ENCODE measurements at places on chromosomes 6 and 20.

- DNase-seq: no peak
These were observed 35.7 kb downstream of the CITED2 start for GRCh38 chr6:139338795-139339194.

GRCh38 chr20:2227861-2228260, 67.9 kb upstream of the TGM3 start:
- no peak for DNase-seq

GRCh38 chr6:109872968-109873545, 105.1 kb upstream of the GPR6 start:
- DNase-seq: no peak

- no peak for DNase-seq
These were observed 33.7 kb downstream of the SRSF3 start for GRCh38 chr6:36627801-36628246.

DNA sequence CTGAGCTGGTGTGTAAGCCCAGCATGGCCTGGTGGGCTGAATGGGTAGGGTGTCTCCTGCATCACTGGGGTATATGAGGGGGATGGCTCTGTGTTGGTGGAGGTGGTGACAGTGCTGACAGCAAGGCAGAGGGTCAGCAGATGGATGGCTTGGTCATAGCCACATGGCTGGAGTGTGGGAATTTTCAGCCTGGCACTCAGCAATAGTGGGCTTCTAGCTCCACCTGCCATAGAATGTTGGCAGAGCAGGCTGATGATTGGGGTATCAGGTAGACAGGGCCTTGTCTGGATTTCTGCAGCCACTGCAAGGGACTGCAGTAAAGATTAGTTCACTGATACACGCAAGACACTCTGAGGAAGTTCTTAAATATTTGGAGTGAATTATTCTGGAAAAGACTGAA, 137.5 kb upstream of the BACH2 start:
- no peak for DNase-seq

- DNase-seq: no peak
These were observed 106.2 kb downstream of the FARS2 start for GRCh38 chr6:5367510-5367909.

DNA sequence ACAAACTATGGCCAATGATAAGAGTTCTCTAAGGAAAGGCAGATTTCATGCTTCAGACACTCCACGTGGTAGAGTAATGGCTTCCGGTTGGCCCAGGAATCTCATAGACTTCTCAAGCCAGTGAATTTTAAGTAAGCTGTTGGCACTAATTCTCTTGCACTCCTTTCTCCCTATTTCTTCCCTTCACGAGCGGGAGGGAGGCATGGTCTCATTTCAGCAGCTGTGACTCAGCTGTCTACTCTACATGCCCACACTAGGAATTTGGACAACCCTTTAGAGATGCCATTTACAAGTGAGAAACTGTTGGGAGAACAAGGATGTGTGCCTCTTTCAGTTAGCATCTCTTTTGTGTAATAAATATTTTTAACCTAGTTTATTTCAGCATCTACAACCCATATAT, 107.7 kb downstream of the PTPRK start:
- no peak for DNase-seq

- DNase-seq: no peak
These were observed 2.8 kb downstream of the PDE10A start for GRCh38 chr6:165659945-165660856.

DNA sequence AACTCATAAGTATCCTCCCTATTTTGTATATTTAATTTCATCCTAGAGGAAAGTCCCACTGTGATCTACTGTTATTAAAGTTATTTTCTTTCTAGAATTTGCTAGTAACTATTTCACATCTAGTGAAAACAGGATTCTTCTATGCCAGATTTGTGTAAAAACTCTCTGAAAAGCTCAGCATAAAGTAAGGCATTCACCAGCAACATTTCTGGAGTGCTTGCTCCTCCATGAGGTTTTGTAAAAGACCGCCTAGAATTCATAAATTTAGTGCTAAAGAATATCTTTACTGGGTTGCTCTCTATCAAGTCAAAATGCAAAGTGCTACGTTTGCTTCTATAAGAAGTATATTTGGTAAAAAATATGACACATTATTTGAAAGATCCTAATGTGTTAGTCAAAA, 173.5 kb upstream of the IRAK1BP1 start:
- DNase-seq: no peak

GRCh38 chr6:83467620-83468036, 36.8 kb upstream of the ME1 start:
- no peak for DNase-seq

DNA sequence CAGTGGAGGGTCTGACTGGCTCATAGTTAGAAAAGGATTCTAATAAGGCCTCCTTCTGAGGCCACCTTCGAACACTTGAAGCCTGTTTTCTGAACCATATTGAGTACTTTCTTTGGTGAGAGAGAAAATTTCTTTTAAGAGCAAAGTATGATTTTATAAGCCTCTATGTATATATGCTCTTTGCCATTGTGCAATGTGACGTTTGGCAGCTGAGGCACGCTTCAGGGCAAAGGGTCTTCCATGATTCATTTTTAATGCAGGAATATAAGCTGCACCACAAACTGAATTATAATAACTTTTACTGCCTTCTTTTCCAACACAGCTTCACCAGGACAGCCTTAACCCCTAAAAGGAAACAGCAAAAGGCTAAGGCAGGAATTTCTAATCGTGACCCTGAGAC, 154.4 kb downstream of the TTLL2 start:
- no peak for DNase-seq

DNA sequence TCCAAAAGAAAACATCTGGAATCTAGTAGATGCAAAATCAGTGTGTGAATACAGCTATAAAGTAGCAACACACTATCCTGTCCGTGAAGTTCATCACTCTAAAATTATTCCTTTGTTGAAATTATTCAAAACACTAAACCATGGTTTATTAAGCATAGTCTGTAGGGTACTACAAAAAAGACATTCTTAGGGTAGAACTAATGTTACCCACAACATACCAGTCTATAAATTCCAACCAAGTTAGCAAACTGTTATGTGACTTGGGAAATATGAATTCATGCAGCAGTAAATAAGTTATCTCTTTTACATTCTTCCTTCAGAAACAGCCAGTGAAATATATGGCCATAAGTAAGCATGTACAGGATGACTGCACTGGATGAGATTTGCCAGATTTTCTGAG, 580.3 kb upstream of the ADGRB3 start:
- no peak for DNase-seq

- DNase-seq: no peak
These were observed 5.5 kb downstream of the PRRT1 start for GRCh38 chr6:32146287-32146686.

DNA sequence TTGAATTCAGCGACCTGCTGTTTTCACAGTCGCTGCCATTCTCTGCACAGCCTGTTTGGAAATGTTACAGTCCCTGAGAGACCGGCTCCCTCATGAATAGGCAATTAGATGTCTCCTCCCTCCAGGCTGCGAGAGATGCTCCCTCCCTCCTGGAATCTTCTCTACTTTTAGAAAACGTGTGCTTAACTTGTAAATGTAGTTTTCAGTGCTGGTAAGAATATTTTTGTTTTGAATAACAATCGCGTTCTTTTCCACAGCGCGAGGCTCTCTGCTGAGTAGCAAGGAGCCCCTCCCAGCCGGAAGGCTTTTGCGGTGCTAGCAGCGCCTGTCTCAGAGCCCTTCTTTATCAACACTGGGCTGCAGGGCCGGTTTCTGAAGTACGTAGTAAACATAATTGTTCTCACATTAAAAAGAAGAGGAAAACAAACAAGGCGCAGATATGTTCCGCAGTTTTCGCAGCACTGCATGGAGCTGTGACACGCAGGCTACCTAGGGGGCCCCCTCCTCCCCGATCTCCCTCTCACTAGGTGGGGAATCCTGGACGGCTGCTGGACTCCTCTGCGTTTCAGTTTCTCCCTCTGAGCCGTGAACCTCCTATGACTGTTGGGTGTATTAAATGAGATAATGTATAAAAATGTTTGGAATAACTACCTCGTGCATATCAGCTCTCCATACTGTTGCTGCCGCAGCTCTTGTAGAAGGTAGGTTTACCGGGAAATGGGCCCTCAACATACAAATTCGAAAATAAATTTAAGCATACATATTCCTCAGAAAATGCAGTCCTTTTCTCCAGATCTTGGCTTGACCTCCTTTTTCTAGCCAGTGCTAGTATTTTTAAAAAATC, 79.0 kb upstream of the SPACA1 start:
- no peak for DNase-seq

DNA sequence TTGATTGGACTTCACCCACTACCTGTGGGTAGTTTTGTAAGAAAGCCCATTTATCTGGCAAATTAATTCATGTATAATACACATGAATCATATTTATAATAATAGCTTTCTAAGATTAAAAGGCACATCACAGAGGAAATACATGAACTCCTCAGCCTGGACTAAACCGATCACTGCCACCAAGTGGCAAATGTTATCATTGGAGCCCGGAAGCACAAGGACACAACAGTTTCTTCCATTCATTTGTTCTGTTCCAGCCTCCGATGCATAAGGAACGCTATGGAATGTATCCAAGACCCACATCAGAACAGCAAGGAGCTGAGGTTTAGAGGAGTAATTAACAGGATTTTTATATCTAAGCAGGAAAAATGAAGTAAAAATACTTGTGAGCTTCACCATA, 13.9 kb upstream of the IPCEF1 start:
- no peak for DNase-seq

DNA sequence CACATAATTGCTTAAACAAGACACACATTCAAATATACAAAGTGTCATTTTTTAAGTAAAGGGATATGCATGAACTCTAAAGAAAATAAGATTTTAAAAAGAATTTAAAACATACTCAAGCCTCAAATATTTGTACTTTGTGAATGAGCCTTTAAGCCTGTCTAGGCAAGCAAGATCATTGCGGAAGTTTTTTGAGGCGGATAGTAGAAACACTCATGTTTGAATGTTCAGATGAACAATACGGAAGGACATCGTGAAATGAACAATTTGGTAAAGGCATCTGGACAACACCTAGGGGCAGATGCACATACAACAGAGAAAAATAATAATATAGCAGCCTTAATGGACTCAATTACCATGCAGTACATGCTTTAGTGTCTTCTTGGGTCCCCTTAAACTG, 928.9 kb downstream of the TFAP2A start:
- no peak for DNase-seq

DNA sequence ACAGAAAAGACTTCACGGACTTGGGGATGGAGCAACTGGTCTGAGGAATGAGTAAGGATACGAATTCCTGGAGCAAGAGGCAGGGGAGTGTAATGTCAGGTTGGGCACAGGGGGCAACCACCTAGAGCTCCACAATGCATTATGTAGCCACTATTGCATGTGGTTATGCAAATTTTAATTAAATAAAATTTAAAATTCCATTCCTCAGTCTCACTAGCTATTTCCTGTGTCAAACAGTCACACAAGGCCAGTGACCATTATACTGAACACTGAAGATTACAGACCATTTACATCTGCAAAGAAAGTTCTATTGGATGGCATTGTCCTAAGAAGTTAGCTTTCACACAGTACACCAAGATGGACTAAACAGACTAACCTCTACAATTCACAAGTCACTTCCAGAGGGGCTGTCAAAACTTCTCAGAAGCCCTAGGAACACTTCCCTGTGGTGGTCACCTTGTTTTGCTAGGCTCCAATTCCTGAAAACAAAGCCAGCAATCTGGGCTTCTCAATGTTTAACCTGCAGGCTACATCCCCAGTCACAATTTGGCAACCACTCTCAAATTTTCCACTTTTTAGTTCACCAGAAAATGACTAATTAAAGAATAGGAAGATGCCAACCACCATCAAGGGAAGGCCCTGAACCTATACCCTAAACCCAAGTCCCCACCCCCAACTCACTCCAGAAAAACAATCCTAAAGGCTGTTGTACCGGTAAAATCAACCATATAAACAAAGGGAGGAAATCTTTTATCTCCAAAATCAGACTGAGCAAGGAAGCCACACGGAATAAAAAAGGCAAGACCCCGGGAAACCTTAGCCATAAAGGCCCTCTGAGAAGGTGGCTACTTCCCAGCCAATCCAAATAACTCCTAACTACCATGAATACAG, 34.2 kb upstream of the C20orf203 start:
- DNase-seq: no peak

DNA sequence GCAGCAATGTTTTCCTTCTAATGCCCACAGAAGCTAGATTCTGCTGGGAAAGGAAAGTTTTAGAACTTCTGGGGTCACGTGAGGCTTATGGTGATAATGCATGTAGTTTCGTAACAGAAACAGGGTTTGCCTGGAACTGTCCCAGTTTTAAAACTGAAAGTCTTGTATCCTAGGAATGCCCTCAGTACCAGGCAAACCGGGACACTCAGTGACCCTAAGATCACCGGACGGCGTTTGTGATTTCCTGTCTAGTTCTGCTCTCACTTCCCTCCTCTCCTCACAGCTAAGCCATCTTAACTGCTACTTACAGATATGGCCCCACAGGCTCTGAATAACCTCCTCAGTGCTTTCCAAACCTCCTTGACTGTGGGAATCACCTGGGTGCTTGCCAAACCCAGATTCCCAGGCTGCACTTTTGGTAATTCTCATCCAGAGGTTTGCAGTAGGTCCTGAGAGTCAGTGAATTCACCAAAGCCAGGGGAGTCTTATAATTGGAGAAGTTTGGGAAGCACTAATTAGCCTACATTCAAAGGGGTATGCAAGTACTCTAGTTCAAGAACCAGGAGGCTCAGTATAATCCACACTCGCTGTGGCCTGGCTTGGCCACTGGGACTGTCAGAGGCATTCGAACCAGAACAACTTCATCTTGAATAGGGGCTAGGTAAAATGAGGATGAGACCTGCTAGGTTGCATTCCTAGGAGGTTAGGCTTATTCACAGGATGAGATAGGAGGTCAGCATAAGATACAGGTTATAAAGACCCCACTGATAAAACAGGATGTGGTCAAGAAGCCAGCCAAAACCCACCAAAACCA, 231.6 kb upstream of the MYLIP start:
- no peak for DNase-seq

Data from NCI-H524 treated with DMSO at 0.1 percent for 48 hours (cell line).